Activated CD4-positive, alpha-beta memory T cell treated with anti-CD3 and anti-CD28 coated beads for 36 hours (primary cell): ENCODE measurements at places on chromosomes 6 and 20.

GRCh38 chr6:343960-344815, 47.4 kb upstream of the IRF4 start:
- no peak for DNase-seq

DNA sequence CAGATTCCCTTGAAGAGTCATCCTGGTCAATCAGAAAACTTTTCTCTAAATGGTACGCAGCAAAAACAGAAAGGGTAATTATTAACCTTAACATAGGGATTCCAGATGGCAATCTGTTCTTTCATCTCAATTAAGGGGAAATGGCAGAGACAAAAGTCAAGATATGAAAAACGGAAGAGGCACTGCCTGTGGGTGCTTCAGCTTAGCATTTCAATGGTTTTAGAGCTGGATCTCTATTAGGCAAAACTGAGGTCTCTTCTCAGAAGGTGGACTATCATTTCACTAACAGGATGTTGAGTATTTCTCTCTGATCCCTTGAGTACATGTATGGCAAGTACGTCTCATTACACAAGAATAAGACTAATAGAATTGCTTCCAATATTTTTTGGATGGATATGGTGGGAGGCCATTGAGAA, 296.9 kb downstream of the HIVEP2 start:
- DNase-seq: no peak

DNA sequence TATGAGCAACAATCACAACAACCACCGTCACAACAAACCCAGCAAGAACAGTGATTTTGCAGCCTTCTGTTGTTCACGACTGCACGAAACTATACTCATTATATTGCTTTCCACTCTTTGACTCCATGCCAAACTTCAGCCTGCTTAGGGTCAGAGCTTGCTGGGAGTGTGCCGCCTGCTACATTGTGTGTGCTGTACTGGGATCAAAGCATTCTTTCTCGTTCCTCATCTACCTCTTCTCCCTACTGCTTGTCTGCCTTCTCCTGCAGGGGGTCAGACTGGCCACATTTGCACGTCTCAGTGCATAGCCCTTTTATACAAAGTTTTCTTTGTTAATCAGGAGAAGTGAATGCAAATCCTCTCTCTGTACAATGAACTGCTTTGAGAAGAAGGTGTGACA, 401.6 kb upstream of the CITED2 start:
- no peak for DNase-seq

- no peak for DNase-seq
Measured at GRCh38 chr20:53847837-53848170, 222.6 kb downstream of the BCAS1 start.

- DNase-seq: no peak
Measured at GRCh38 chr6:21752054-21752811, 158.7 kb downstream of the SOX4 start.

DNA sequence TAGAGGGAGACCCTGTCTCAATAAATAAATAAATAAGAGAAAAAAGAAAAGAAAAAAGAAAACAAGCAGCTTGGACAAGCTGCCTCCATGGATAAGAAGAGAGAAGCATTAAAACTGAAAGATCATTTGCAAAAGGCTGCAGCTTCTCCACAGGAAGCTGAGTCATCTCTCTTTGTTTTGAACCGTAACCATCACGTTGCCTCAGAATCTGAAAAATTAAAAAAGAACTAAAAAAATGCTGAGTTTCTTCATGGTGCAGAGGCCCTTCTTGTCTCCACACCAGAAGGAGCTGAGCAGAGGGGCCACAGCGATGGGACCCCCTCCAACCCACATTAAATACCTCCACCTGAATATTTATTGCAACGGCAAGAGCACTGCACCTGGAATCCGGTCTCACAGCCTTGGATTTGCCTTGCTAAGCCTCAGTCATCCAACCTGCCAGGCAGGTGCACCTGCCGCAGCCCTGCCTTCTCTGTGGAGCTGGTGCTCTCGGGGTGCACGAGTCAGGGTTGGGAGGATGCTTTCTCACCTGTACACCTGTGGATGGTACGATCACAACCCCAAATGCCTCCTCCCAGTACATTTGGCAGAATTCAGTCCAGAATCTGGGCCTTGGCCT, 28.1 kb downstream of the TOX2 start:
- DNase-seq: peak; percentile 33

- DNase-seq: no peak
Measured at GRCh38 chr20:31945785-31946184, 6.1 kb downstream of the PDRG1 start.

GRCh38 chr6:160057080-160057479, 64.5 kb upstream of the SLC22A1 start:
- no peak for DNase-seq

GRCh38 chr20:4509825-4510522, 211.7 kb upstream of the PRND start:
- no peak for DNase-seq

GRCh38 chr6:93677264-93677965, 258.1 kb upstream of the EPHA7 start:
- DNase-seq: no peak

DNA sequence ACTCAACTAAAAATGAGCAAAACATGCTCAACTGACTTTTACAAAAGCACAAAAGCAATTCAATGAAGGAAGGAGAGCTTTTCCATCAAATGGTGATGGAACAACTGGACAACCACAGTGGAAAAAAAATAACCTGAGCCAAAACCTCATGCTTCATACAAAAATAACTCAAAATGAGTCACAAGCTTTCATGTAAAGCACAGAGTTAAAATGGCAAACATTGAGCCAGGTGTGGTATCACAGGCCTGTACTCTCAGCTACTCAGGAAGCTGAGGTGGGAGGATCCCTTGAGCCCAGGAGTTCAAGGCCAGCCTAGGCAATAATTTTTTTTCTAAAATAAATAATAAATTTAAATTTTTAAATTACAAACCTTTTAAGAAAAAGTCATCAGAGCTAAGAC, 18.4 kb upstream of the HLA-G start:
- no peak for DNase-seq

DNA sequence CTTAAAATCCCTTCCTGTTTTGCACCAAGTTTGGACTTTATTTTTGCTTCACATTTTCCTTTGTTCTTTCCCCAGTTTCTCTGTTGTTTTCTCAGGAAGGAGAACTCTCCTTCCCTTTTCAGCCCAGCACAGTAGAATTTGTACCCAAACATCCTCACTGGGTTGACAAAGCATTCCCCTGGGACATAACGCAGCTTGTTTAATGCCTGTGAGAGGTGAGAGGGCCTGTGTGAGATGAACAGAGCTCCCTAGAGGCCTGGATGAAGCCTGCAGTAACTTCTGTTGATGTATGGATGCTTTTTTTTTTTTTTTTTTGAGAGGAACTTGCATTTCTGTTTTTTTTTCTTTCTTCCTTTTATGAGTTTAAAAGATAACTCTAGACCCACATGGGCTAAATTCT, 104.9 kb upstream of the SLC22A23 start:
- no peak for DNase-seq

GRCh38 chr6:145069966-145070365, 665.4 kb downstream of the EPM2A start:
- DNase-seq: no peak

DNA sequence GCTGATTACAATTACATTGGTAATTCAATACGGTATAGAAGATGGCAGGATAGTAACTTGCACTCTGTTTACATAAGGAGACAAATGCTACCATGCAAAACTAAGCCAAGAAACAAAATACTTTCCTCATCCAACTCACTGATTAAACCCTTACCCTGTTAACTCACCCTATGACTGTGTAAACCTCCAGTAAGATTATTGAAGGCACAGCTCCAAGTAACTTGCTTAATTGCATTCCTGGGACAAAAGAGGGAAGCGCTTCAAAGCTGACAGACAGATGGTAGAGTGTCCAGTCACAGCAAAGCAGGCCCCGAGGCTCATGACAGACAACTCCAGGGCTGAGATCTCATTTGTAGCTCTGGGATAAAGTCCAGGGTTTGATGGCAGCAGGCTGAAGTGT, 6.9 kb upstream of the KIF16B start:
- DNase-seq: no peak

GRCh38 chr6:13152764-13153163, 175.6 kb downstream of the TBC1D7 start:
- DNase-seq: no peak

- no peak for DNase-seq
Measured at GRCh38 chr6:66065313-66065712, 358.3 kb upstream of the EYS start.

- no peak for DNase-seq
Measured at GRCh38 chr6:162649271-162649670, 78.3 kb downstream of the PRKN start.

GRCh38 chr6:16559071-16559470, 202.2 kb downstream of the ATXN1 start:
- no peak for DNase-seq

DNA sequence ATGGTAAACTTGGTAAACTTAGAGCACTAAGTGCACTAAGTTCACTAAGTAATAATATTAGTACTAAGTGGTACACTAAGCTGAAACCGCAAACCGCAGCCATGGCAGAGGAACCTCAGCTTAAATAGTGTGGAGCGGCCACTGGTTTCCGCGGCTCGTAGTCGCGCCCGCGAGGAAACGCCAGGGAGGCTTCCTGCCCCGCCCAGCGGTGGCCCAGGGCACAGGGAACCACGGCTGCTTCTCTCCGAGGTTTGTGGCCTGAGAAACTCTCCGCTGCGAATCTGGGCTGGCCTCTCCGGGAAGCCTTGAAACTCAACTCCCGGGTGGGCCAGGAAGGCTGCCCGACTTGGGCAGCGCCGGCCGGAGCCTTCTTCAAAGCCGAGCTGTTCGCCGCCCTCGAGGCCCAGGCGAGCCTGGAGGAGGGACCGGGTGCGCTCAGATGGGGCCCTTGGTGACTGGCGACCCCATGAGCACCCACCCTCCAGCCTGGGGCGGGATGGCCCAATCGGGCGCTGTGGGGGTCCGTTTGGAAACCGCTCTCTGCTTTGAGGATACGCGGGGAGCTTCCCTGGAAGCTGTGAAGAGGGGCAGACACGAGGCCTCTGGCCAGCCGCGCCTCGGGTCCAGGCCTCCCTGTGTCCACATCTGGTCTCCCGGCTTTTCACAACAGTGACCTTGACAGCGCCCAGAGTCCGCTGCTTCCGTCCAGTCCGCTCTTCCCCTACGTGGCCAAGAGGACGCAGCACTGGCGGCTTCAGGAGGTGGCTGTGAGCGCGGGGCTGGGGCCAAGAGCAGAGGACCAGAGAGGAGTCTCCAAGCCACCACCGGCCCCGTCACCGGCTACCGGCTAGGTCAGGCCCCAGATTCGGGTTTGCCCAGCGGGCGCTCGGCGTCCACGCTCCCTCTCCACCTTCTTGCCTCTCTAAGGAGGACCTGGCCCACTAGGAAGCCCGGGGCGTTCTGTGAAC, 25.4 kb upstream of the HLA-E start:
- peak; percentile 75 for DNase-seq

GRCh38 chr6:99014061-99014460, 66.3 kb upstream of the FBXL4 start:
- no peak for DNase-seq

DNA sequence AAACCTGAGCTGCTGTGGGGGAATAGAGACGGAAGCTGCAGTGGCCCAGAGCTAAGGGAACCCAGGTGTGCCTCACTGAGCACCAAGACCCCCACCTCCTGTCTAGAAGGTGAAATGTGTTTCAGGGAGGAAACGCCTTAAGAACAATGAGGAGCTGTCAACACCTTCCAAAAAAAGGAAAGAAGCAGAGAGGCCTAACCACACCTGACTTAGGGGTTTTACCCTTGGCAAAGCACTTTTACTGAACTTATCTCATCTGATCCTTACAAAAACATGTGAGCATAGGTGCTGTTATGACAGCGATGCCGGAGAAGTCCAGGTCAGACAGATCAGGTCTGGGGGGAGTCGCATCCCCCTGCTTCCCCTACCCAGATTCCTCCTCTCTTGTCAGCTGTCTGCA, 16.1 kb upstream of the CDKN1A start:
- no peak for DNase-seq

GRCh38 chr20:11891077-11891775, 26.5 kb upstream of the BTBD3 start:
- peak; percentile 27 for DNase-seq

GRCh38 chr6:89503641-89504040, 70.7 kb downstream of the ANKRD6 start:
- no peak for DNase-seq

- DNase-seq: no peak
Measured at GRCh38 chr6:130873746-130874145, 46.5 kb downstream of the SMLR1 start.

DNA sequence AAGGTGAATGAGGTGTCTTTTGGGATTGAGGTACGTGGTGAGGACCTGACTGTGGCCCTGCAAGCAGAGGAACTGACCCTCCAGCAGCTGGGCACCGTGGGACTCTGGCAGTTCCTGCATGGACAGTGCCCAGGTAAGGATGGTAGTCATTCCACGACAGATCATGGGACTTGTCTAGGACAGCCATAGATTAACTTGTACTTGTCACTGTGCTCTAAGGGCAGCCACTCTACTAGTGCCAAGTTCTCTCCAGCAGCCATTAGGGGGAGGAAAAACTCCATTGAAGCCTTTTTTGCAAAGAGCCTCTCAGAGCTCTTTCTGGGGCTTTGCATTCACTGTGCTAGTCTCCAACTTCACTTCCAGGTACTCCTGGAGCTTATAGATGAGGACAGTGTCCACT, 20.4 kb downstream of the TAF11 start:
- DNase-seq: no peak

DNA sequence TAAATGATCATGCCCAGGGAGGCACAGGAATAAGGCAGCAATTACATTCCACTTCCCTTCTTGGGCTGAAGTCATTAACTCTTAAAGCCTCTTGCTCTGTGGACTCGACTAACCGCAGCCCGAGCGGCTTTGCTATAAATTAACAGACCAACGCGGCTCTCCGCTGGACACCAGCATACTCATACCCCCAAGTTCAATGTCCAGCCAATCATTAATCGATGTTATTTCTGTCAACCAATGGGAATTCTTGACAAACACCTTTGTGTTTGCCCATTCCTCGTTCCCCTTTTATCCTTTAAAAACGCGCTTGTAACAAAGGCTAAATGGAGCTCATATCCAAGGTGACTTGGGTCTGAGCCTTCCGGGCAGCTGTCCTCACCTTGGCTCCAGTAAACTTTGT, 183.1 kb upstream of the RALGAPA2 start:
- no peak for DNase-seq

DNA sequence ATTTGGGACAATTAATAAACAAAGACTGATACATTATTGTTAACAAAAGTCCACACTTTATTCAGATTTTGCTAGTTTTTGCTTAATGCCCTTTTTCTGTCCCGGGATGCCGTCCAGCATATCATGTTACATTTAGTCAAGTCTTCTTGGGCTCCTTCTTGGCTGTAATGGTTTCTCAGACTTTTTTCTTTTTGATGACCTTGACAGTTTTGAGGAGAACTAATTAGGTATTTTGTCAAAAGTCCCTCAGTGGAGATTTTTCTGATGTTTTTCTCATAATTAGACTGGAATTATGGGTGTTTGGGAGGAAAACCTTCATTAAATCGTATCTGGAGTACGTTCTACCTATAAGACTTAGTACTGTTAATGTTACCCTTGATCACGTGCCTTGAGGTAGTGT, 177.2 kb downstream of the MCHR2 start:
- DNase-seq: no peak
